ENCODE measurements at places on chromosomes 1 and 21.

- no peak for DNase-seq
These were observed 2.6 kb upstream of the TNNI1 start for GRCh38 chr1:201424146-201424545.

- DNase-seq: no peak
These were observed 26.9 kb downstream of the RAD54L start for GRCh38 chr1:46274225-46275029.

DNA sequence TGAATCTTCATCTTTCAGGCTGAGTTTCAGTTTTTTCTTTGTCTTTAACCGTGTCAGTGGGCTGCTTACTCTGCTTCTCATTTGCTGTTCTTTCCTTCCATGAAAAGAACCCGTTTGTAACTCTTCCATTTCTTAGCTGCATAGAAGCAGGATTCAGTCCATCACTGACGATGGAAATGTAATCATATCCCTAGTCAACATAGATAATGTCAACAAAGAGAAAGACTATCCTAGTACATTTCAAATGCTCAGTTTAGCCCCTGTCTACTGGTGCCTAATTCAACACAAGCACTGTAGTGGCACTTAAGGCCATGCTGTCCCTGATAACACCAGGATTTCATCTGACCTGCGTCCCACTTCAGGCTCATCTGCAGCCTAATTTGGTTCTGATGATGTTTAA lies 376 bp downstream of the GBP1 start:
- no peak for DNase-seq

DNA sequence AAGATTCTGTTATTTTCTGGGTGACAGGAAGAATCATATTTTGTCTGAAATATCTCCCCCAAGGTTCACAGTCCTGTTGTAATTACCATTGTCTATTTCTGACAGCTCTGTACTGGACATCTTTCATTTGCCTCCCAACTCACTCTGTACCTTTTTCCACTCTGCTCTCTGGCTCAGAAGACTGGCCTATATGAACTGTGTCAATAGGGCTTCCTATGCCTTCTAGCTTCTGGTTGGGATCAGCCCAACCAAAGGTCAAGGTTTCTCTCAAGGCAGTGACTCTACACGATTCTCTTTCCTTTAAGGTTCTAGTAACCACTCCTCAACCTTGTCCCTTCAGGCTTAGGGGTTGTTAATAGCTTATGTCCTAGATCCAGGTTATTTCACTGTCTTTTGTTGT lies 17.5 kb downstream of the KLHL12 start:
- DNase-seq: no peak

DNA sequence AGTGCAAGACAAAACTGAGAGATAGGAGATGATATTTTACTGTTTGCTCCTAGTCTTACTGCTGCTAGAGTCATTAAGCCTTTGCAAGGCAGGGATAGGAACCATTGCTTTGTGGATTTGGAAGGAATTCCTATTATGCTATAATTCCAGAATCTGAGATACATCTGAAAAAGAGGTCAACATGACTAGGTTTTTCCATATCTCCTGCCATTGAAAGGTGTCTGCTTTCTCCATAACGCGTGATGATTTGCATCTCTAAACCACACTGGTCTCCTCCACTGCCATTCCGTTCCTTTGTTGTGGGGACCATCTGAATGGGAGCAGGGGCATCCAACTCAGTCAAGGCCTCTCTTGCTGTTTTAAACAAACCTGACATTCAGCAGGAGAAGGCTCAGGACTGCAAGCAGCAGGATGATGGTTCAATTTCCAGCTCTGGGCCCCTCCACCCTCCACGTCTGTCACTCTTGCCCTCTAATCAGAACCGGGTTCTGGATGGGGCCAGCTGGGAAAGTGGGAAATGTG lies 45.2 kb downstream of the PLPP3 start:
- DNase-seq: no peak

DNA sequence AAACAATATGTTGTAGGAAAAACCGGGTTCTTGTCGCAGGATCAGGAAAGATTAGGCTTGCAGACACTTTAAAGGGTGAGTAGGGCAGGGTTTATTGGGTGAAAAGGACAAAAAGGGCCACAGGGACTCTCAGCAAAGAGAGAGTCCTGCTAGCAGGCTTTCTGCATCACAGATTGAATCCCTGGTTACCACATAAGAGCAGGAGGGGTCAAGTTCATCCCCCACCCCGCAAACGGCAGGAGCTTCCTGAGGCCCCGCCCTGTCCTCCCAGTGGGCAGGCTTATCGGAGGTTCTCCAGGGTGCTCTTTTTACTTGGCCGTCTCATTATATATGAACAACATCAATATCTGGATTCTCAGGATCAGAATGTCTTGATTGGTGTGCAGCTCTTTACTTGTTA lies 47.7 kb downstream of the SYCP1 start:
- no peak for DNase-seq

GRCh38 chr1:35499231-35499630 lies 58.0 kb downstream of the KIAA0319L start:
- no peak for DNase-seq

DNA sequence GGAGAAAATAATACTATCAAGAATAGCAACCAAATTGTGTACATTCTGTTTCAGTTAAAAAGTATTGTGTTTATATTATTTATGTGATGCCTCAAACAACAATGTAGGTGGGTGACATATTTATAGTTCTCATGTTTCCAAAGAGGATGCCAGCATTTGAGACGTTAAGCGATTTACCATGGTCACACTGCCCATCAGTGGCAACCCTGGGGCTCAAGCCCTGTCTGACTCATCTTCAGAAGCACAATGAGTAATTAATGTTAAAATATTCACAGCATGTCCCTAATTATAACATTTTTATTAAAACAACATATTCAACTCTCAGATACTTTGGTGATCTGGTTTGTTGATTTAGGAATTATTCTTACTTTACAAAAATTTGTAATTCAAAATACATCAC lies 409.4 kb downstream of the BRINP3 start:
- no peak for DNase-seq

- no peak for DNase-seq
These were observed 398 bp upstream of the SLC30A10 start for GRCh38 chr1:219928791-219929118.

- DNase-seq: no peak
These were observed 14.1 kb downstream of the RUNX3 start for GRCh38 chr1:24915816-24916602.

- no peak for DNase-seq
These were observed 13.7 kb upstream of the RPL5 start for GRCh38 chr1:92817986-92818764.

DNA sequence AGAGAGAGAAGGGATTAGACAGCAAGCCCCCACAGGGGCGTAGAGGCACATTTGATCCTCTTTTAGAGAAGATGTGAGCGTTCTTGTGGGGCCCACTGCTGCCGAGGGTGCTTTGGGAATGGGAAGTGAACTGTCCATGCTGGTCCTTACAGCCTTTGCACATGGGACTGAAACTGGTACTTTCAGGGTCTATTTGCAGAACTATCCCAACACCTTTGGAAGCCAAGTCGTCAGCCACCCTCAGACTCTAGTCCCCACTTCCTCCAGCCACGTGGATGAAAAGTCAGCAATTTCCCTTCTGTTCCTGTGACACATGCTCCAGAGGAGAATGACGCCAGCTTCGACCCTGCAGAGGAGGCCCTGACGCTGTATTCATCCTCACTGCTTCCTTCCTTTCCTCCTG lies 2.6 kb upstream of the RAB7B start:
- no peak for DNase-seq

DNA sequence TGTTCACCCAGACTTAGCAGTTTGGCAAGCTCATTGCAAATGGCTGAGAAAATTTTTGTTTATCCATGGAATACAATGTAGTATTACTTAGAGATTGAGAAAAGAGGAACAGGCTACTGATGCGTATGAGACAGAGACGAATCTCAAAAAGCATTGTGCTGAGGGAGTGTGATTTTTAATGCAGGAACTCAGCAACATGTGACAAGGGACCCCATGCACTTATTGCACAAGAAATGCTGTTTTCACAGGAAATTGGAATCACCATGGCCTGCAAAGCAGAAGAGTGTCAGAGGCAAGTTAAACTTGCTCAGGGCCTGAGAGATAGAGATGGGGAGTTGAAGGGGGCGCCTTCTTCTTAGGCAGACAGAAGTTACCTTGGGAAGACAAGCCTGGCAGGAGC lies 32.6 kb upstream of the TLR5 start:
- no peak for DNase-seq

- DNase-seq: no peak
These were observed 11.2 kb downstream of the AGO1 start for GRCh38 chr1:35894183-35894582.

DNA sequence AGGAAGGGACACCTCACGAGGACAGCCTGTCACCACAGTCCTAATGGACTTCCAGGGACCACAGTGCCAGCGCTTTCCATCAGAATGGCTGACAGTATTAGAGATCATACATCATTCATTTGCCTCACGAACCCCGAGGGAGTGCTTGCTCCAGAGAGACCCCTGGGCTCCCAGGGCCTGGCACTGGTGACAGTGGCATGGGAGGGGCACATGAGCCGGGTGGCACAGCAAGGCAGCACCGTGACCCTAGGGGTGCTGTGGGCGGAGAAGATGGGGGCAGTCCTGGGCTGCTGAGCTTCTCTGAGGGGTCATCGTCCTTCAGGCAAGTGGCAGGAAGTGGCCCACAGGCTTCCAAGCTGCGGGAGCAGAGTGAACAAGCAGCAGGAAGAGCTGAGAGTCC lies 16.4 kb upstream of the TSPEAR start:
- no peak for DNase-seq

GRCh38 chr1:187624812-187625545 lies 796.2 kb downstream of the PLA2G4A start:
- DNase-seq: no peak

DNA sequence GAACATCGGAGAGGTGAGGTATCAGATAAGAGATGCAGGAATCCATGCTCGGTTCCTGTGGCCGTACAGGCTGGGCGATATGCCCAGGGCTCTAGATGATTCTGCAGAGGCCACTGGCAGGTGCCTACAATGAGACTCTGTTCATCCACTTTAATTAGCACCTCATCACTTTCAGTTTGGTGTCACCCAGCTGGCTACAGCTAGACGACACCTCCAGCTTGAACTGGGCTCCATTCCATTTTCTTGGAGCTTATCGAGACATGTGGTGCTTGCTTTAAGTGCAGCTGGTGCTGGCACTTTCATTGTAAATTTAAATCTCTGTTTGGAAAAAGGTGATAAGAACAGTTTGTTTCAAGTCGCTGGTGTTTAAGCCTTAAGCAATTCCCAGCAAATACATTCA lies 322.5 kb upstream of the ADGRL2 start:
- no peak for DNase-seq

GRCh38 chr1:164771041-164771618 lies 212.1 kb downstream of the PBX1 start:
- no peak for DNase-seq

- DNase-seq: no peak
These were observed 164.7 kb upstream of the CHRM3 start for GRCh38 chr1:239221656-239222055.

DNA sequence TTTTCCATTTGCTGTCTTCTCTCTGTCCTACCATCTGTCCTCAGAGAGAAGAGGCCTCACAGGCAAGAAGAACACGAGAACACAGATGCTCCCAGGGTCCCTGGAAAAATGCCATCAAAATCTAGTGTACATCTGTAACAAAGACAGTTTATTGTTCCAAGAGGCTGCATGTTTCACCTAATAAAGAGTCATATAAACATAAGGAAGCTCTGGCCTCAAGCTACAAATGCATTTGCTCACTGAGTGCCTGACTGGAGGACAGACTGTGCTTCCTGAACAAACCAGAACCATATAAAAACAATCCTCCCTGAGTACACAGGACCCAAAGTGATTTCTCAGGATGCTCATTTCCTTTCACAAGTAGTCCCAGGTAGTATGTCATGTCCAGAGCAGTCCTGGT lies 76.3 kb upstream of the SLC44A3 start:
- no peak for DNase-seq

- no peak for DNase-seq
These were observed 144.4 kb upstream of the NBPF11 start for GRCh38 chr1:148296511-148296910.

GRCh38 chr1:109500941-109501381 lies 7.1 kb downstream of the CYB561D1 start:
- no peak for DNase-seq

- peak; percentile 60 for DNase-seq
These were observed 64.0 kb downstream of the ITPKB start for GRCh38 chr1:226674892-226675714.

DNA sequence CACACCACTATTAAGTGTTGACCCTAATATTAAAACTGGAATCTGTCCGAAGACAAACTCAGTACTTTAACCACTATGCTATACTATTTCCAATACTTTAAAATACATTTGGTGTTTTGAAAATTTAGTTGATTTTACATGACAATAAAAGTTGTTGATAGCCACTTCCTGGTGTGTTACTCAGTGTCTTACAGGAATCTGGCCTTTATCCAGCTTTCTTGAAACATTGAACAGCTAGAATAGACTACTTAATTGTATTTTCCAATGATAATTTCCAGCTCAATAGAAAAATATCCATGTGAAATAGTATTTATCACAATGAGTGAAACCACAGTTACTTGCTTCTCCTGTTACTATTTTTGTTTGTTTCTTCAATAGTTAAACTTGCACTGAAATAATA lies 369.6 kb upstream of the ADGRL4 start:
- DNase-seq: no peak

- DNase-seq: no peak
These were observed 365.8 kb downstream of the VAV3 start for GRCh38 chr1:107599220-107599619.

DNA sequence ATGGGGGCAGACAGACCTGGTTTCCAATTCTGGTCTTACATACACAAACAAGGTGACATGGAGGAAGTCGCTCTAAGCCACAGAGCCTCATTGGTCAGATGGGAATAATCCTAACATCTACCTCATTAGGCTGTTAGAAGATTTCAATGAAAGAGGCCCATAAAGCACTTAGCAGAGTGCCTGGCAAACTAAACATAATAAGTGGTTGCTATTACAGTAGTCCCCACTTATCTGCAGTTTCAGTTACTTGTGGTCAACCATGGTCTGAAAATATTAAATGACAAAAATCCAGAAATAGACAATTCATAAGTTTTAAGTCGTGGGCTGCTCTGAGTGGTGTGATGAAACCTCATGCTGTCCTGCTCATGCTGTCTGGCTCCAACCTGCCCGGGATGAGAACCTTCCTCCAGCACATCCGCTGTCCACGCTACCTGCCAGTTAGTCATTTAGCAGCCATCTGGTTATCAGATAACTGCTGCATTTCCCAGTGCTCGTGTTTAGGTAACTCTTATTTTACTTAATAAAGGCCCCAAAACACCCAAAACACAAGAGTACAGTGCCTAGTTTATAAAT lies 112.3 kb downstream of the DDX20 start:
- DNase-seq: no peak

- DNase-seq: no peak
These were observed 40.9 kb downstream of the PDPN start for GRCh38 chr1:13624526-13624925.
